ENCODE measurements at places on chromosomes 5 and 9. TPM values are rescaled to one million over a fixed set of nuclear protein-coding genes. Genes with fewer than 3 reads are reported as not detected.

SEMA5A gene
- 57.0 TPM for total RNA-seq

KIF20A gene
- total RNA-seq = 1.3 TPM

SPATA31A6 gene
- total RNA-seq = under 0.01 TPM

OR1Q1 gene
- total RNA-seq = 0.81 TPM

CDC42SE2 gene
- 14.2 TPM for total RNA-seq
